ENCODE measurements at places on chromosomes 6 and 20. TPM values are rescaled to one million over a fixed set of nuclear protein-coding genes. Genes with fewer than 3 reads are reported as not detected.

The ZSCAN23 gene
- total RNA-seq, result 4.1 TPM

The B3GAT2 gene
- 0.24 TPM for total RNA-seq

The TCF21 gene
- not detected for total RNA-seq

The TMEM170B gene
- 2.9 TPM for total RNA-seq

The RFX6 gene
- not detected for total RNA-seq

DNA sequence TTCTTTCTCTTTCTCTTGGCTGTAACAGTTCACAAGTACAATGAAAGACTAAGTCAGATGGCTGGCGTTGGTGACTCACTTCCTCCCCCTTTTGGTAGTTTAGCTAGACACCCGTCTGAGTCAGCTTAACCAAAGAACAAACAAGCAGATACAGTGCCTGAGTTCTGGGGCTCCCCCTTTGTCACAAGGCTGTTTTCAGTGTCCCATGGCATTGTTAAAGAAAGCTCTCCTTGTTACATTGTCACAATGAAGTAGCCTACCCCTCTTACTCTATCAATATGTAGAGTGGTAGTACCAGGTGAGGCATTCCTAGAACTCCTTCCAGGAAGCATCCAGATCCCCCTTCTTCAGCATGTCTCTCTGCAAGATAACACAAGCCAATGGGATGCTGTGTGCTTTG is 38.6 kb downstream of the KIAA0408 start:
- no peaks in the 10 kb centered on the region for H3K36me3 ChIP-seq
- H3K4me3 ChIP-seq, result no peak overlapping the region
- H3K4me1 ChIP-seq, result no peaks in the 10 kb centered on the region
- no peaks in the 10 kb centered on the region for H3K27me3 ChIP-seq

DNA sequence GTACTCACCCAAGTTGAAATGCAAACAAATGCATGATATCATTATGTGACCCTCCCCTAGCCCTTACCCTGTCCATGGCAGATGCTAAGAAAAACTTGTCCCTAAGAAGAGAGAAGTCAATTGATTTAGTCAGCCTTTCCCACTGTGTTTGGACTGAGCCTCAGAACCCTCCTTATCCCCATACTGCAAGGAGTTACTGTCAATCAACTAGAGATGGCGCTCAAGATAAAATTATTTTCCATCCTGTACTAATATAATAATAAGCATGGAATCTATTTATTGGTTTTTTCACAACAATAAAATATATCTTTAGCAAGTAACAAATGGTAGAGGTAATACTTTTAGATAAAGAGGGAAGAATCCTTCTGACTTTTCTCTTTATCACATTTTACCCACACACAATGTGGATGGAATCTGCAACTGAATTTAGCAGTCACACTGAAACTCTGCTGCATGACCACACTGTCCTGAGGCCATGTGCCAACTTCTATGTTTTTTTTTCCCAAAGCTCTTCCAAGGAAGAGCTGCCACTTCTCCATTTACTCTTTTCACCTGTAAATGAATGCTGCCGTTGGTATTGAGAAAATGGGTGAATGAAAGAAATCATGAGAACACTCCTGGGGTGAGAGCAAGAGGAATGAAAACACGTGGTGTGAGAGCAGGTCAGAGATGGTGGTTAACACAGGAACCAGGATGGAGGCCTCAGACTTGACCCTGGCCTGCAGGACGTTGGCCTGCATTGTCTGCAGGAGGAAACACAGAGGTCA is 10.5 kb downstream of the NT5E start:
- no peaks in the 10 kb centered on the region for H3K36me3 ChIP-seq
- H3K27me3 ChIP-seq, result no peaks in the 10 kb centered on the region
- no peak overlapping the region for H3K4me3 ChIP-seq
